ENCODE measurements at places on chromosomes 12 and 14.

DNA sequence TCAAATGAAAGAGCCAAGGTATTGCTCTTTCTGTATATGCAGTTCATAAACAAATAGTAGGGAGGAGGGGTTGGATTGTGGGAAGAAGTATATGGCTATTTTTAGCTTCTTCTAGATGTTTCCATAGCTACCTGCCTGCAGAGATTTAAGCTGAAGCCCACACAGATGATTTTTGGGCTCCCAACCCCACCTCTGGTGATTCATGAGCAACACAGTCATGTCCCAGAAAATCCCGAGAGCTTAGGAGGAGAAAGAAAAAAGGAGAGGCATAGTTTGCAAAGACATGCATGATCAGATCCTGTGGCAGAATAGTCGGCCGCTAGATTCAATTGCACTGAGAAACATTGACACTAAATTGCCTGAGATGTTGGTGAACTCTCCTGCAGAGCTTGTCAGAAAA lies 13.8 kb downstream of the TESPA1 start:
- DNase-seq = no peak

- DNase-seq = no peak
Measured at GRCh38 chr12:118297284-118297683, 75.4 kb downstream of the TAOK3 start.

DNA sequence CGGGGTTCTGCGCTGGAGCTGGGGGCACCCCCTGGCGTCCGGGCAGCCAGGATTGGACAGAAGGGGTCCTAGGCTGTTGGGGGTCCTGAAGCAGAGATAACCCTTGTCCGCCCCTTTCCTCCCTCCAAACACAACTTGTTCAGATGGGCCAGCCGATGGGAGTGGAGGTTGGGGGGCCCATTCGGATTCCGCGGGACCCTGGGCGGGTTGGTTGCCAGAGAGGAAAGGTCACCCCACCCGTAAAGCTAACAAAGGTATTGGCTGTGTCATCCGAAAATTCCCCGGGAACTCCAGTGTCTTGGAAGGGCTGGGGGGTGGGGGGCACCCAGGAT lies 1.3 kb downstream of the FAM222A start:
- DNase-seq = no peak

- no peak for DNase-seq
Measured at GRCh38 chr12:131851741-131852550, 23.8 kb downstream of the MMP17 start.

DNA sequence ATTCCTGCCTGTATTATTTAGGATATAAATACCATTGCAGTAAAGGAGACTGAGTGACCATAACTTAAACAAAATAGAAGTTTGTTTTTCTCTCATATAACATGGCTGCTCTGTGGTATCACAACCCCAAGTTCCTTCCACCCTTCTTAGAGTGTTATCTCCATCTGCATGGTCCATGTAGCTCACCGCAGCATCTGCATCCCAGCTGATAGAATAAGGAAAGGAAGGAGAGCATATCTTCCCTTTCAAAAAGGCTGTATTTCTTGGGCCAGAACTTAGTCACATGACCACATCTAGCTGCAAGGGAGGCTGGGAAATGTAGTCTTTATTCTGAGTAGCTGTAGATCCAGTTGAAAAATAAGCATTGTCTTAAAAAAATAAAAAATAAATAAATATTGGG lies 184.8 kb upstream of the NUDT4 start:
- no peak for DNase-seq

- no peak for DNase-seq
Measured at GRCh38 chr14:98195256-98195655, 1076.7 kb downstream of the BCL11B start.

DNA sequence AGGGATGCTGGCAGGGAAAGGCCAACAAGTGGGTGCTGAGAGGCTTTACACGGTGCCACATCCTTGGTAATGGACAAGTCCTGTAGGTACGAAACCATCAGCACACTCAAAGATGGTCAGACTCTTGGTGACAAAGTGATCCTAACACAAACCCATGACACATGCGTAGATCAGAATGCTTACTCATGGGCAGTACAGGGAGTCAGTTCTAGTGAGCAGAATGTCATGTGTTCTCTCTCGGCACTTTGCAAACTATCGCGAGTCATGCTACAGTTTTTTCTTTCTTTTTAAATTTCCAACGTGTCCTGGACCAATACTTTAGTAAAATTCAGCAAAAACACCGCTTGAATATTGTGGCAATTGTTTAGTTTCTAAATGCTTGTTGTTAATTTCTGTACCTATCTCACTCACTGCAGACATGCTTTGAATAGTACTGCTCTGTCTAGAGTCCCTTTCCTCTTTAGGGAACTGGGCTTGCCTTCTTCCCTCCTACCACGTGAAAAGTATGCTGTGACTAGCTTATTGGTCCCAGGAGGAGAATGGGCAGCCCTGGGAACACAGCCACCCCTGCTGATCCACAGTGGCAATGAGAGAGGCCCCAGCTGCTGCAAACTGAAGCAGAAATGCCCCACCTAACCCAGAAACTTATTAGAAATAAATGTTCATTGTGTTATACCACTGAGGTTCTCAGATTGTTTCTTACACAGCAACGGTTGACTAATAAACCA lies 62.4 kb downstream of the UBR7 start:
- no peak for DNase-seq

DNA sequence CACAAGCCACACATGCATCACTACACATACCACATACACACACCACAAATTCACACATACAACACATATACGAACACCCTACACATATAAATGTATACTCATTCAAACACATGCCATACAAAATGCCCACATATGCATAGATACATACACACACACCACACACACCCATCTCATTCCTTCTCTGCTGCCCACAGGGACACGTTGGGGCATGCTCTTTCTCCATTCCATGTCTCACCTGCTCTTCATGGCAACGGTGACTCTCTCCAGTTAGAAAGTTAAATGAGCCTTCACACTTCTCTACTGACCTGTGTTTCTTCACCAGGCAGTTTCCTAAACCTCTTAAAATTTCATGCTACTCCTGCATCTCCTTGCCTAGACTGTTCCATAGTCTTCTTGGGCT lies 1194.8 kb downstream of the BCL11B start:
- DNase-seq = no peak

- no peak for DNase-seq
Measured at GRCh38 chr12:43728117-43728516, 30.5 kb downstream of the PUS7L start.

DNA sequence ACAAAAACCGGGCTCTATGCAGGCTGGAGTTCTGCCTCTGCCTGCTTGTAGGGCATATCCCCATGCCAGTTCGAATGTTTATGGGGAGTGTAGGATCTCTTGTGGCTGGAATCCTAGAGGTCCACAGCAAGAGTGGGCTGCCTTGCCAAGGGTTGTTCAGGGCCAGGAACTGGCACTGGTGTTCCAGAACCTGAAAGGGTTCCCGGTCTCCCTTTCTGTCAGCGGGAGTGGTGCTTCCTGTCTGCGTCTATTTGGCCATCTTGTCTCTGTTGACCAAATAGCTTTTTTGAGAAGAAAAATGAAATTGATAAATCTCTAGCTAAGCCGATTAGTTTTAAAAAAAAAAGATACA lies 17.8 kb downstream of the OLR1 start:
- no peak for DNase-seq

DNA sequence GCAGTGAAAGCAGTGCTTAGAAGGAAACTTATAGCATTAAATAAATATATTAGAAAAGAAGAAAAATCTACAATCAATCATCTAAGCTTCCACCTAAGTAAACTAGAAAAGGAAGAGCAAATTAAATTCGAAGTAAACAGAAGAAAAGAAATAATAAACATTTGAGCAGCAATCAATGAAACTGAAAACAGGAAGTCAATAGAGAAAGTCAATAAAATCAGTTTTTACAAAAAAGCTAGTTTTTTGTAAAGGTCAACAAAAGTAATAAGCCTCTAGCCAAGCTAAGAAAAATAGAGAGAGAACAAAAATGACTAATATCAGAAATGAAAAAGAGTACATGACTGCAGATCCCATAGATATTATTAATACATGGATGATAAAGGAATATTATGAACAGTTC lies 34.2 kb upstream of the KTN1 start:
- no peak for DNase-seq

- no peak for DNase-seq
Measured at GRCh38 chr12:104591257-104591885, 134.6 kb downstream of the CHST11 start.

DNA sequence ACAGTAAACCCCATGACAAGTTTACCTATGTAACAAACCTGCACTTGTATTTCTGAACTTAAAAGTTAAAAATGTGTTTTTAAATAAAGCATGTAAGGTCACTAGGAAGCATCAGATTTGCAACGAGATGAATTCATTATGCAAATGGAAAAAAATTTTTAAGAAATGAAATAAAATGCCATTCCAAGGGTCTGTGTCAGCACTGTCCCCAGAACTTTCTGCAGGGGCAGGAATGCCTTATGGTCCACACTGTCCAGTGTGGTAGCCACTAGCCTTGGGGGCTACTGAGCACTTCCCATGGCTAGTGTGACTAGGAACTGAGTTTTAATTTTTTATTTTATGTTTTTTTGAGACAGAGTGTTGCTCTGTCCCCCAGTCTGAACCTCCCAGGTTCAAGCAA lies 49.2 kb downstream of the HSP90AA1 start:
- DNase-seq = no peak

DNA sequence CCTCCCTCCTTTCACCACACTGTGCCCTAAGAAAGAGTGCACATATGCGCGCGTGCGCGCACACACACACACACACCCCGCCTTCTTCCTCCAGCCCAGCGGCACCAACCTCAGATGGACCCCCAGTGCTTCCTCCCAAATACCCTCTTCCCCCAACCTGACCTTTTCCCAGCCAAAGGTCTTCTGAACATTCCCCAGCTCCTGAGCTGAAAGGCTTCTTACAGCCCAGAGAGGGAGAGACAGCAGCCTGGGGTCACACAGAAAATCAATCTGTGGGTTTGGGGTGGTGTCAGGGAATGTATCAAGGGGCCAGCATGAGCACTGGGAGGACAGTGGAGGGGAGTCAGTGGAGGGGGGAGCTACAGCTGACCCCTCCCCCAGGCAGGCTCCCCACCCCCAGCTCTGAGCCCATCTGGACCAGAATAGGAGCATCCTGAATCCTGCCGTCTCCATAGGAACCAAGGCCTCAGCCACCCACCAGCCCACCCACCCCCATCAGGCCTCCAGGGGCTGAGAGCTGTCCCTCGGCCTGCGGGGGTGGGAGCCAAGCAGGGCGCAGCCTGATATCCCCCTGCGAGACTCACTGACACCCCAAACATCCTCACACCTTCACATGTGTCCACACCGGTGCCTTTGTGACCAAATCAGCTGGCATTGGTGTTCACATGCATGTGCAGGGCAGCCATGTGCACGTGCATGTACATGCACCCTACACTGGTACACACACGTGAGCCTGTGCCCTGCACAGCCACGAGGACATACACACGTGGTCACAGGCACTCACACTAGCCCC lies 5.7 kb downstream of the RASAL1 start:
- no peak for DNase-seq

GRCh38 chr12:79255288-79255687 lies 390.7 kb downstream of the SYT1 start:
- DNase-seq = no peak
